ENCODE measurements at places on chromosomes 6 and 20.

DNA sequence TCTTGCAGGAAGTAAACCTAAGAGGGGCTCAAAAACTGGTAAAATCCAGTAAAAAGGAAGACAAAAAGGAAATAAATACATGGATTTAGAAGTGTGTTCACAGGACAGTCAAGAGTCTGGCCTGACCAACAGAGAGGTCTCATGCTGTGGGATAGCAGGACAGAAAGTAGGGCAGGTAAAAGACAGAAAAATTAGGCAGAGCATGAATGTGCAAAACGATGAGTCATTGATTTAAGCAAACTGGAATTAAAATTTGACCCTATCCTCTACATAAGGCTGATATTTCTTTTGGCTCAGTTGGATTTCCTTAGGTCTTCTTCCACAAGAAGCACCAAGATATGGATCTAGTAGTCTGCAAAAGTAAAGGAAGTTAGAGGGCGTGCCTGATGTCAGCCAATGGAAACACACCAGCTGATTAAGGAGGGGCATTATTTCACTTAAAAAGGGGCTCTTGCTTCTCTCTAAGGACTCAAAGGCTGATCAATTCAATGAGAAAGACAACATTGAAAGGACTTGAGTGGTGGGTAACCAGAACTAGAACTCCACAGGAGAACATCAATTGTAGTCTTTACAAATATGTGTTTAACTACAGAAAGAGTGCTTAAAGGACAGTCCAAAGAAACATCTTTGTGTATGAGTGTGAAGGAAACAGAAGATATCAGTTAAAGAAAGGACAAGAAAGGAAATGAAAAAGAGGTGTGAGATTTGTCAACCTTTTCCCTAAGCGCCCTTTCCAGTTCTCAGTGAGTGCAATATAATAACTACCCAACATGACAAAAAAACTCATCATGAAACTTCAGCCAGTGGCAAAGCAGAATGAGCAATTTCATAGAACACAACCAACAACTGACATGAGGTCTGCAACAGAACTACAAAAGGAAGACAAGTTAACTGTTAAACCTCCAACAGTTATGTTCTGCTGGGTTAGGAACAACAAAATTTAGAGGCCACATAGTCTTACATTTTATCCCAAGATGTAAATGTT is 19.4 kb upstream of the MYB start:
- DNase-seq, result no peak

- DNase-seq, result no peak
Observed at GRCh38 chr6:33694977-33695376, 16.5 kb downstream of the UQCC2 start.

GRCh38 chr20:63891061-63892002 is 3.6 kb upstream of the DNAJC5 start:
- no peak for DNase-seq

DNA sequence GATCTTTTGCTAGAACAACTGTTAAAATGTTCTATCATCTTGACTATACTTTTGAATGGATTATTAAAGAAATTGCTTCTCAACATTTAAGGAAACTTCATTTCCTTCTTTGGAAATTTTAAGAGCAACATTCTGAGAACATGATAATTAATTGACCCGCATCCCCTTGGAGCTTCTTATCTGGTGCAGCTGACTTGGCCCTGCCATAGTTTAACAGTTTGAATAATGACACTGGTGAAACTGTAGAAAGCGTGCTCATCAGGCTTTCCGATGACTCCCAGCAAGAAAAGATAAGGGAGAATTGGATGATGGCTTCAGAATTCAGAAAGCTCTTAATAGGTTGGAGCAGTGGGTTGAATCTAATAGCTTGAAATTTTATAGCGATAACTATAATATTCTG is 38.1 kb downstream of the SNX9 start:
- DNase-seq, result peak; percentile 54

DNA sequence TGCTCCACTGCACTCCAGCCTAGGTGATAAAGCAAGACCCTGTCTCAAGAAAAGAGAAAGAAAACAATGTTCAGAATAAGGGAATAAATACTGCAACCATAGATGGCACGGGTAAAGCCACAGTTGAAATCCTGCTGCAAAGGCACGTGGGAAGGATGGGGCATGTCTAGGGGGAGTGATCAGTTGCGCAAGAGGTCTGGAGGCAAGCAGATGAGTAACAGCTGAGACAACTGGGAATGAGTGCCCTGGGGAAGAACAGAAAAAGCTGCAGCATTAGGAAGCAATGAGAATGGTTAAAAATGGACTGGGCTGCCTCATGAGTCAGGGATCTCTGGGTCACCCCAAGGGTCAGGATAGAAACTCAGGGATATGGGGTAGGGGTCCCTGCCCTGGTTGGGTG is 96.3 kb downstream of the GMPR start:
- DNase-seq, result no peak

- no peak for DNase-seq
Observed at GRCh38 chr6:63558278-63558677, 14.0 kb upstream of the LOC128125822 start.

- DNase-seq, result no peak
Observed at GRCh38 chr6:89434954-89435353, 2.0 kb downstream of the ANKRD6 start.

GRCh38 chr6:106098383-106099234 is 12.5 kb downstream of the PRDM1 start:
- no peak for DNase-seq

All from kidney (tissue), 22 donors.